Activated T-helper 1 cell treated with anti-CD3 and anti-CD28 coated beads, Interleukin-2, amount 50 U/mL, for 16 hours (primary cell): ENCODE measurements at places on chromosomes 4 and X.

DNA sequence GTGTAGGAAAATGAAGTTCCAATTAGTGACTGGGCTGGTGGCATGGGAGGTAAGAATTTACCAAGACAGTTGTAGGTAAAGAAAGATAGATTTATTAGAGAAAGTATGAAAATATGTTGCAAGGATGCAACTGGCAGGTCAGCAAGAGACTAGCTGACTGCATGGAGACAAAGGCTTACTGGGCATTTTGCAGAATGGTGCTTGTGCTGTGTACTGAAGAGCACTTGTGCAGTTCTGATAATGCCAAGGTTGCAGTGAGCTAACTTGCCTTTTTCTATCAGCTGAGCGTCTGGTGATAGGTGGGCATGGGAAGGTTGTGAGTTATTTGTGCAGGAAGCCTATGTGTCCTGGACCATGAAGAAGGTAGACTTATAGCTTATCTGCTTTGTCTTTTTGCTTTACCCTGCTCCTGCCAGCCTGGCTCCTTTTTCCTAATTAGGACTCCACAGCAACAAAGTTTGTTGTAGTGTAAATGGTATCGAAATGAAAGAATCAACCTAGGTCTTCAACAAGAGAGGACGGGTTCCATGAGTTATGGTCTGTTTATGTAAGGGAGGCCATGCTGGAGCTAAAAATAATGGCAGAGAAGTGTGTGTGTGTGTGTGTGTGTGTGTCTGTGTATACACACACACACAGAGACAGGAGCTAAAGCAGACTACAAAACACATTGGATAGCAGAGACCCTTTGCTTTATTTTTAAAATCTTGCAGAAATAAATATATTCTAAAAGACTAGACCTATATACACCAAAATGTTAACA, 15.0 kb downstream of the BST1 start:
- no peak for DNase-seq

DNA sequence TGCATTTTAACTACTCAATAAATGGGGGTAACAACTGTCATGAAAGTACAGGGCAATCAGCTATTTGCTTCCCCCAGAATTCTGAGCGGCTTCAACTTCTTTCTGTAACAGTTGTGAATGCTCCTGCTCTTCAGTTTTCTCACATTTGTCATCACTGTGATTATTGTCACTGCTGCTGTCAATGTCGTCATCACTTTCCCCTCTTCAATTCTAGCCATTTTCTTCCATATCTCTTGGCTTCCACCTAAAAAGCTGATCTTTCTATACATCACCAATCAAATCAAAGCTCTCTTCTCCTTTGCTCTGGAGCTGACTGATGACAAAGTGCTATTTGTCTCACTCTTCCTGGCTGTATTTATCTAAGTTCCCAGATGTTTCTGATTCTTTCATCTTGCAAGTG, 125.6 kb downstream of the COMMD8 start:
- DNase-seq = no peak

- DNase-seq = no peak
These were observed 643.0 kb upstream of the FTHL17 start for GRCh38 chrX:31714797-31715196.

DNA sequence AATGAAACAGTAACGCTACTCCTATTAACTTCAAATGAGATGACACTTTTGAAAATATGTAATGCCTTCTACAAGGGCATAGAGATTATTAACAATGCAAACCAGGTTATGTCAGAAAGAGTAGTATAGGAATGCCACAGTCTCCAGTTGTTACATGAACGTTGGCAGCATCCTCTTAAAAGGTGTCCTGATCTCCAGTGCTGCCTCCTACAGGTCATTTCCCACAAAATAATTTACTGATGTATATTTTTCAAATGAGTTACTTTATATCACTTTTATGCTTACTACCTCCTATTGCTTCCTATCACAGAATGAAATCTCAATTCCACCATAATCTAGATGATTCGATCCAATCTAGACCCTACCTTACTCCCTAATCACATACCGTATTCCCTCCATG, 195.2 kb upstream of the EPHA5 start:
- DNase-seq = no peak

DNA sequence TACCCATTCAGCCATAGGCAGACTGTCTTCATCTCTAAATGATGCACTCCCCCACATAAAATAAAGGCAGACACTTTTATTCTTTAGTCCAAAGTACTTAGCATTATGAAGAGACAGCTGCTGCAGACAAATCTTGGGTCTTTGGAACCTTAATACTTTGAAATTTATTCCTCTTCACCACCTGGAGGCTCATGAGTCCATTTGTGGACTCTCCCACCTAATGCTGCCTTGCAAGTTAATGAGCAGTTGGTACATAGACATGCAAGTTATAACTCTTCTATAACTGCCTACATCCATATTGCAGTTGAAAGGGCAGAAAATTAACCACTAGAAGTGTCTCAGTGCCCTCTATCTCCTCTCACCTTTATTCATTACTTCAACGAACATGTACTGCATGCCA, 118.6 kb upstream of the CPEB2 start:
- no peak for DNase-seq

GRCh38 chrX:153381684-153382532, 19.2 kb downstream of the PNMA6E start:
- no peak for DNase-seq

- no peak for DNase-seq
These were observed 298.2 kb upstream of the FSTL5 start for GRCh38 chr4:162461952-162462351.

DNA sequence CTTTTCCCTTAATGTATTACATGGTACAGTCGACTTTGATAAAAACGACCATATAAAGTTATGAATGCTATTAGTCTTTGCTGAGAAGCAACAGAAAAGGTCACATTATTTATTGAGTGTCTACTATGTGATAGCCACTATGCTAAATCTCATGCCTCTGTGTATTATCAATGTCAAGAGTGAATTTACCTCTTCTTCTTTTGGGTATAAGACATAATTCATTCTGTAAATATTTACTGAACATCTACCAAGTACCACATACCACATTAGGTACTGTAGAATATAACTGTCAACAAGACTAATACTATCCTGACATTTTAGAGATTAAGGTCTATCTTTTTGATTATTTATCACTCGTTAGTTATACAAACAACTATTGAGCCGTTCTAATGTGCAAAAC, 268.7 kb upstream of the FTHL17 start:
- no peak for DNase-seq

DNA sequence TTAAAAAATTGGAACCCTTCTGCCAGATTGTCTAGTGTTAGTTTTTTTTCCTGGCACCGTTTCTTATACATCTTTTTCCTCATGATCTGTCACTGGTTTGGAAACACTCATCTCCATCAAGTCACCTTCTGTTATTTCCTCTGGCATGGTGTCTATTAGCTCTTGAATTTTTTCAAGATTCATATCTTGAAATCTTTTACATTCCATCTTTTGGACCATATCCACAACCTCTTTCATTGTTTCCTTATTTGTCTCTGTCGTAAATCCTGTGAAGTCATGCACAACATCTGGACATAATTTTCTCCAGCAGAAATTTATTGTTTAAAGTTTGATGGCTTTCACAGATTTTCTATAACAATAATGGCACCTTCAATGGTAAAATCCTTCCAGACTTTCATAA, 10.2 kb upstream of the TMEM185A start:
- DNase-seq = no peak

GRCh38 chr4:94976371-94977011, 218.7 kb downstream of the BMPR1B start:
- DNase-seq = no peak

DNA sequence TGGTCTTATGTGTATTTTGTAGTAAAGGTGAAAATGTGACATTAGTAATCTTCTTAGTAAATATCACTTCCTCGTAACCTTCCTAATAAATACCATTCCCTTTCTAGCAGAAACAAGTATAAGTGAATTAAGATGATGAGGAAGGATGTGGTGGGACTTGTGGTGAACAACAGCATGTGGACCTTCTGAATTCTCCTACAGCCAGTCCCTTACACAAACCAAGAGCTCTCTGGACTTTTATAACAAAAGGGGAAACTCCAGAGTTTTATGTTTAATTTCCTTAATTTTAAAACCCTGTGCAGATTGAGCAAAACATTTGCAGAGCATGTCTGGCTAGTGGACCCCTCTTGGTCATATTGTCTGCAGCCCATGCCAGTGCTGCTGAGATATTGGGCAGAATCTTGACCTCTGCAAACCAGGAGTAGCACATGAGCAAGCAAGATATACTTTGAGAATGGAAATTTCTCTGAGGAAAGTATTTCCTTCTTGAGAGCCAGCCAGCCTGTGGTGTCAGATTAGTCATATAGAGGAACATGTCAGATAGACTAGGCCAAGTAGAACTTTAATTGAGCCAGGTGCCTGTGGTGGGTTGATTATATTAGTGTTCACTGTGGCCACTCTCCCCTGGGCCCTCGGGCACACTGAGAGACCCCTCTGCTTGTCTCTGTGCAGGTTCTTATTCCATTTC, 328.2 kb downstream of the DKK2 start:
- DNase-seq = no peak

DNA sequence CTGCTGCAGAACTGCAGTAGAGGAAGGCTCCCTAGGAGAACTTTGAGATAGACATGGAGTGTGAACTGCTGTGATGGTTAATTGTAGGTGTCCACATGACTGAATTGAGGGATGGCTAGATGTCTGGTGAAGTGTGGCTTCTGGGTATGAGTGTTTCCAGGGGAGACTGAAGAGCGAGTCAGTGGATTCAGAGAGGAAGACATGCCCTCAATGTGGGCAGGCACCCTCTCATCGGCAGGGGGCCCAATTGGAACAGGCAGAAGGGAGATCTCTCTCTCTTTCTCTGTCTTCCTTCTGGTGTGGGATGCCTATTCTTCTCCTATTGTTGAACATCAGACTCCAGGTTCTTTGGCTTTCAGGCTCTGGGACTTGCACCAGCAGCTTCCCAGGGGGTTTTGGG, 304.7 kb upstream of the GATB start:
- no peak for DNase-seq

GRCh38 chr4:181971973-181972372, 271.2 kb upstream of the TENM3 start:
- DNase-seq = no peak

GRCh38 chr4:83112231-83112630, 2.3 kb downstream of the PLAC8 start:
- no peak for DNase-seq

DNA sequence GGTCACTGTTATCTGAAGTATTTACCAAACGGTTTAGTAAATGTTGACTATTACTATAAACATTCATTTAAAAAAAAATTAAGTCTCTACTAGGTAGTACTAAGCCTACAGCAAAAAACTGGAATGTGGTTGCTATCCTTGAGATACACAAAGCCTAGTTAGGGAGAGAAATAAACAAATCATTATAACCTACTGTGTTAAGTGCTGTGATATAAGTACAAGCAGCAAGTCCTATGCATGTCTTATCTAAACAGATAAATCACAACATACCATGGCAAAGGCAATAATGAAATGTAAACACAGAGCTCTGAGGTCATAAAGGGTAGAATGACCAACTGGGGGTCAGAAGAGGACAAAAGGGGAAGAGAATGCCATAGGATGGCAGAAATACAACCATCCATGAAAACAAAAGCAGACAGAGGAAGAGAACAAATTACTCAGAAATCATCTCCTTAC, 92.2 kb downstream of the RNF150 start:
- DNase-seq = no peak
